ENCODE measurements at places on chromosomes 5 and 9.

DNA sequence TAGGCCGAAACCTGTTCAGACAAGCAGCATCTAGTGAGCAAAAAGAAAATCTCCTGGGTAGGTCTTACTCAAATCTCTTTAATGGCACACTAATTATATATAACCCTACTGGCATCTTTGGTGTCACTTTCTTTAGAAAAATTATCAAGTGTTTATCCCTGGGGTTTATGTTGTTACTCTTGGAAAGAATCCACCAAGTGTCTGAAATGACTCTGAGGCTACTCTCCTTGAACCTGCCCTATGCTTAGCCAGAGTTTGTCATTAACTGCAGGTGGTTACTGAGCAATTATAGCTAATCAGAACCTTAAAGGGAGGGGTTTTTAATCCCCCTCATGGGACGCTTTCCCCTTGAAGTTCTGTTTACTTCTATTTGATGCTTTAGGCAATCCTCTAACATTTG lies 381.9 kb downstream of the PLK2 start:
- no peak overlapping the region for H3K4me3 ChIP-seq
- no peak for DNase-seq
- H3K27me3 ChIP-seq = no peaks in the 10 kb centered on the region
- no peaks in the 10 kb centered on the region for H3K36me3 ChIP-seq
- no peak overlapping the region for H3K27ac ChIP-seq
- H3K4me1 ChIP-seq = no peaks in the 10 kb centered on the region

- peak overlapping the region; percentile 90 for H3K27ac ChIP-seq
- H3K4me3 ChIP-seq = peak overlapping the region; percentile 37
- peaks cover 24% of the 10 kb centered on the region for H3K4me1 ChIP-seq
- H3K36me3 ChIP-seq = no peaks in the 10 kb centered on the region
- peak; percentile 58 for DNase-seq
These were observed 477.8 kb downstream of the CCDC171 start for GRCh38 chr9:16030528-16031185.

DNA sequence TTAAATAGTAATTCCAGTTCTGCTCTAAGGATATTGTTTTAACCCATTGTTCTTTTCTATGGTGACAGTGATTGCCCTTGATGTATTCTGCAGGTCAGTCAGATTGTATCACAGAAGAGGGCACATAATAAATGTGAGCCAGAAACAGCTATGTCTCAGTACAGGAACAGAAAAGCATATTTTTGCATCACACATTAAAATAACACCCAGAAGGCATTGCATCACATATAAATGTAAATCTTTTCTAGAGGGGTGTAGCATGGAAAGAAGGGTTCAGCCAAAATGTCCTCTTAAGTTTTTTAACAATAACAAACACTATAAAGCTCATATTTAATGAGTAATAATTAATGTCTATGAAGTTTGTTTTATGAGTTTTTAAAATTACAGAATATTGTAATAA lies 30.0 kb downstream of the ZCCHC7 start:
- H3K4me3 ChIP-seq = no peak overlapping the region
- DNase-seq = no peak
- H3K27ac ChIP-seq = no peak overlapping the region
- peaks cover 40% of the 10 kb centered on the region for H3K4me1 ChIP-seq
- no peaks in the 10 kb centered on the region for H3K27me3 ChIP-seq
- H3K36me3 ChIP-seq = peaks cover 46% of the 10 kb centered on the region

DNA sequence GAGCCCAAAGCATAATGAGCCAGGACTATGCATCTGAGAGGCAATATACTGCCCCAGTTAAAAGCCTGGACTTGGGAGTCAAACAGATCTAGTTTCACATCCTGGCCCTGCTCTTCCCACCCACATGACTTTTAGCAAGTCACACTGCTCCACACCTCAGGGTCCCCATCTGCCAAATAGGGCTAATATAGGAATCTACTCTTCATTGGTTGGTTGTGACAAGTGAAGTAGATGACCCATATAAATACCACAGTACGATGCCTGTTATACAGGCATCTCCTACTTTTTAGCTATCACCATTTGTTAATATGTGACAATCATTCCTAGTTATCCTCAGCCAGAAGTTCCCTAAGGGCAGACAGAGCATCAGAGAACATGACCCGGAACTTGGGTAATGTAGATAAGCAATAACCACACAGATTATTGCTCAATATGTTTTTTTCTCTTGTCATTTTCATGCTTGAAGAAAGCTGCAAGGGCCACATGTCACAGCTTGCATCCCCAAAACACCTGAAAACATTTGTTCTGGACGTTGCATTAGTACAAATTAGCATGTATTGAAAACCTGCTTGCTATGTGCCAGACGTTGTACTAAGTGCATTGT lies 20.4 kb downstream of the ADAM19 start:
- peaks cover 41% of the 10 kb centered on the region for H3K4me1 ChIP-seq
- no peak overlapping the region for H3K4me3 ChIP-seq
- H3K36me3 ChIP-seq = no peaks in the 10 kb centered on the region
- H3K27me3 ChIP-seq = no peaks in the 10 kb centered on the region
- DNase-seq = no peak
- H3K27ac ChIP-seq = no peak overlapping the region

GRCh38 chr5:40983781-40984180 lies 74.5 kb downstream of the C7 start:
- no peak overlapping the region for H3K27ac ChIP-seq
- no peaks in the 10 kb centered on the region for H3K4me1 ChIP-seq
- DNase-seq = no peak
- no peaks in the 10 kb centered on the region for H3K36me3 ChIP-seq
- H3K27me3 ChIP-seq = no peaks in the 10 kb centered on the region

DNA sequence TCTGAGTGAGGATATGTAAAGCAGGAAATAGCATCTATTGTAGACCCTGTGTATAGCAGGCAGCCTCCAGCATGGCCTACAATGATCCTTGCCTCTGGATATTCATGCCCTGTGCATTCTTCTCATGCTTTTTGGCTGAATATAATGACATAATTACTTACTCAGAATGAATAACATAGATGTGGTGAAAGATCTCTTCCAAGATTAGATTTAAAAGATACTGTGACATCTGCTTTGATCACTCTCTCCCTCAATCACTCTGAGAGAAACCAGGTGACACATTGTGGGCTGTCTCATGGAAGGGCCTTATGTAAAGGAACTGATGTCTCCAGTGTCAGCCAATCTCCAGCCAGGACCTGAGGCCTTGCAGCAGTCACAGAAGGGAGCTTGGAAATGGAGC lies 376.7 kb downstream of the DNAH5 start:
- H3K4me3 ChIP-seq = no peak overlapping the region
- no peaks in the 10 kb centered on the region for H3K36me3 ChIP-seq
- no peaks in the 10 kb centered on the region for H3K4me1 ChIP-seq
- H3K27me3 ChIP-seq = no peaks in the 10 kb centered on the region
- no peak overlapping the region for H3K27ac ChIP-seq

DNA sequence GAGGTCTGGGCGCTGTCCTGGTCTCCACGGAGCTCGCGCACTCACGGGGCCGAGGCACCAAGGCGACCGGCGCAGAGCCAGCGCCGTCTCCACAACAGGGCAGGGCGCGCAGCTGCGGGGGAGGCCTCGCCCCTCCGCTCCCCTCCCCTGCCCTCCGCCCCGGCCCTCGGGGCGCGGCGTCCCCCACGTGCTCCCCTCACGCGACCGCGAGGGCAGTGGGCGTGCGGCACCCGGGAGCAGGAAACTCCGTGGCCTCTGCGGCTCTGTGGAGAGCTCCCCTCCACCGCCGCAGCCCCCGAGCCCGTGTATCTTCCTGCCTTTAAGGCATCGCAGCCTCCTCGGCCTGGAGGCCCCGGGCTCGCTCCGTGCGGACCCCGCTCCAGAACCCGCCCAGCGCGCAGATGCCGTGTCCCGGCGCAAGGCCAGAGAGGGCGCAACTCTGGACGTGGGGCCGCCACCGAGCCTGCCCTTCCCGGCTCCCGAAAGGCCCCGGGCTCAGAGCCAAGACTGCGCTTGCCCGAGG lies 708 bp upstream of the TUBB4B start:
- peaks cover 34% of the 10 kb centered on the region for H3K4me1 ChIP-seq
- H3K36me3 ChIP-seq = peaks cover 25% of the 10 kb centered on the region
- H3K27me3 ChIP-seq = peaks cover 3% of the 10 kb centered on the region
- peak overlapping the region; percentile 42 for H3K27ac ChIP-seq

- H3K4me3 ChIP-seq = no peak overlapping the region
- no peaks in the 10 kb centered on the region for H3K36me3 ChIP-seq
- H3K4me1 ChIP-seq = peaks cover 9% of the 10 kb centered on the region
- H3K27ac ChIP-seq = no peak overlapping the region
- H3K27me3 ChIP-seq = no peaks in the 10 kb centered on the region
- no peak for DNase-seq
These were observed 116.7 kb downstream of the PPP2R2B start for GRCh38 chr5:146761811-146762210.

- H3K4me1 ChIP-seq = peaks cover 33% of the 10 kb centered on the region
- no peak overlapping the region for H3K27ac ChIP-seq
- no peak overlapping the region for H3K4me3 ChIP-seq
- no peaks in the 10 kb centered on the region for H3K36me3 ChIP-seq
- peaks cover 11% of the 10 kb centered on the region for H3K27me3 ChIP-seq
- DNase-seq = no peak
These were observed 2.8 kb upstream of the GADD45G start for GRCh38 chr9:89601856-89602562.

- peaks cover 2% of the 10 kb centered on the region for H3K27me3 ChIP-seq
- H3K4me1 ChIP-seq = peaks cover 3% of the 10 kb centered on the region
These were observed 69.5 kb upstream of the IER5L start for GRCh38 chr9:129247285-129248153.

GRCh38 chr5:11387382-11387781 lies 516.9 kb downstream of the CTNND2 start:
- no peaks in the 10 kb centered on the region for H3K36me3 ChIP-seq
- DNase-seq = no peak
- peaks cover 38% of the 10 kb centered on the region for H3K27me3 ChIP-seq
- H3K4me1 ChIP-seq = peaks cover 2% of the 10 kb centered on the region

DNA sequence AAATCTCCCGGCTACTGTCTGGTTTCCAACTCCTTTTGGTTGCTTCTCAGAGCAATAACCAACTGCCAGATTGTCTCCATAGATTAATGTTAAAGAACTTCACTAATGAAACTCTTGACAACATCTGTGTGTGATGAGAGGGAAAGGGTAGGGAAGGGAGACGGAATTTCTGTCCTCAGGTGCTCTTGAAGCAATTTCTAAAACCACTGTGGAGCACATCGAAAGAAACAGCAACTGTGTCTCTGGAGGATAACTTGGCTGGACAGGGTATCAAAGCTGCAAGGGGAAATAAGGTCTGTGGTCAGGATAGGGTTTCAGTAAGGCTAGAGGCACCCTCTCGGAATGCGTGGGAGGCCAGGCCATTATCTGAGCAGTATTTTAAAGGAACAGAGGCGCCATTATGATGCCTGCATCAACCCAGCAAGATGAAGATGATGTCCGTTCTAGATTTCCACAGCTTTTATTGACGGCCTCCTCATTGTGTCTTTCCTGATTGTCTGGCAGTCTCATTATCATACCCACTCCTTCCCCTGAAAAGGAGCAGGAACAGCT lies 76.6 kb downstream of the RORB start:
- no peaks in the 10 kb centered on the region for H3K36me3 ChIP-seq
- no peak for DNase-seq
- peaks cover 3% of the 10 kb centered on the region for H3K27me3 ChIP-seq
- H3K4me1 ChIP-seq = no peaks in the 10 kb centered on the region

DNA sequence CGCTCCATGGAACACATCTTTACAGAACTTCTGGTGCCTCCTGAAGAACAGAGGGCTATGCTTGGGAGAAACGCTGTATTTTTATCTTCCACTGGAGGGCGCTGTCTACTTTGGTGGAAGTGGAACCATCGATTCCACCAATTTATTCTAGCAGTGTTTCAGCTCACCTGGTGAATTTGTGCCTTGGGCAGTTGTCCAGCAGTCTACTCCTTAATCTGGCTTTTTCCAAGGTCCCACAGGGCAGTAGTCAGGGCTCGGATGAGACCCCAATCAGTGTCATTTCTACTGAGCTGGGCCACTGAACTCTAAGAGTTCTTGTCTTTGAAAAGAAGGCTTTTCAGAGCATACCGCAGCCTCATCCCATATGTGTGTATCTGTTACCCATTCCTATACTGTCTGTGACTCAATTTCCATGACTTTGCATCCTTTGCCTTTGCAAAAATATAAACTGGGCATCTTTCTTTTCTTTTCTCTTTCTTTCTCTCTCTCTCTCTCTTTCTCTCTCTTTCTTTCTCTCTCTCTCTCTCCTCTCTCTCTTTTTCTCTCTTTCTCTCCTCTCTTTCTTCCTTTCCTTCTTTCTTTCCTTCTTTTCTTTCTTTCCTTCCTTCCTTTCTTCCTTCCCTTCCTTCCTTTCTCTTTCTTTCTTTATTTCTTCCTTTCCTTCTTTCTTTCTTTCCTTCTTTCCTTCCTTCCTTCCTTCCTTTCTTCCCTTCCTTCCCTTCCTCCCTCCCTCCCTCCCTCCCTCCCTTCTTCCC lies 138.4 kb upstream of the ZNF618 start:
- peaks cover 10% of the 10 kb centered on the region for H3K27me3 ChIP-seq
- H3K27ac ChIP-seq = no peak overlapping the region
- no peaks in the 10 kb centered on the region for H3K4me1 ChIP-seq
- DNase-seq = peak; percentile 22
- no peak overlapping the region for H3K4me3 ChIP-seq

- DNase-seq = no peak
- no peak overlapping the region for H3K4me3 ChIP-seq
- H3K27ac ChIP-seq = no peak overlapping the region
- H3K27me3 ChIP-seq = no peaks in the 10 kb centered on the region
These were observed 21.7 kb downstream of the ERGIC1 start for GRCh38 chr5:172855597-172856292.

DNA sequence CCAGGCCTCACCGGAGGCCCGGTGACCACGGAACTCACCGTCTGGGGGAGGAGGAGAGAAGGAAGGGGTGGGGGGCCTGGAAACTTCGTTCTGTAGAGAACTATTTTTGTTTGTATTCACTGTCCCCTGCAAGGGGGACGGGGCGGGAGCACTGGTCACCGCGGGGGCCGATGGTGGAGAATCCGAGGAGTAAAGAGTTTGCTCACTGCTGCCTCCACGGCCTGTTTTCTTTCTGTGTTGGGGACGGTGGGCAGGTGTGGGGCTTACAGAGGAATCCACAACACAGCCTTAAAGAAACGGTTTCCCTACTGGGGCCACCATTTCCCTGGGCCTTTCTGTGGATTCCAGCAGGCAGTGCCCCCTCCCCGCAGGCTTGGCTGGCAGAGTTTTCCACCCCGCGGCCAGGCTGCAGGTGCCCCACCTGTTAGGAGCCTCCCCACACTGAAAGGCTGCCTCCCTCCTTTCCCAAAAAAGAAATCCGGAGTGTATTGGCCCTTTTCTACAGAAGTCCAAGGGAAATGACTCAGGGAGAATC lies 80.8 kb downstream of the NTNG2 start:
- H3K4me3 ChIP-seq = peak overlapping the region; percentile 85
- H3K36me3 ChIP-seq = no peaks in the 10 kb centered on the region
- peaks cover 13% of the 10 kb centered on the region for H3K27me3 ChIP-seq
- H3K27ac ChIP-seq = peak overlapping the region; percentile 73
- no peak for DNase-seq

GRCh38 chr9:114250235-114250568 lies 72.7 kb upstream of the ORM1 start:
- H3K4me1 ChIP-seq = no peaks in the 10 kb centered on the region
- H3K27me3 ChIP-seq = peaks cover 3% of the 10 kb centered on the region

DNA sequence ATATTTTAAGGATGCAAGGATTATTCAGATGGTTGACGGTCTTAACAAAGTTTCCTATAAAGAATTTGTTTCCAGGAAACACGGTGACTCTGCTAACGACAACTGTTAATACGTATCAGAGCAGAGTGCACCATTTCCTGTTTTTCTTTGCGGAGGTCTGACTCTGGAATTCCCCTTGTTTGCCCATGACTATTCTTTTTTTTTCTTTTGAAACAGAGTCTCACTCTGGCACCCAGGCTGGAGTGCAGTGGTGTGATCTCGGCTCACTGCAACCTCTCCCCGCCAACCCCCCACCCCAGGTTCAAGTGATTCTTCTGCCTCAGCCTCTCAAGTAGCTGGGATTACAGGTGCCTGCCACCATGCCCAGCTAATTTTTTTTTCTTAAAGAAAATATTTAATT lies 115.9 kb downstream of the CDC42SE2 start:
- peak overlapping the region; percentile 50 for H3K4me3 ChIP-seq
- peaks cover 22% of the 10 kb centered on the region for H3K36me3 ChIP-seq
- DNase-seq = peak; percentile 57
- H3K27me3 ChIP-seq = no peaks in the 10 kb centered on the region
